ENCODE measurements at places on chromosomes 7 and 10.
A peak's percentile ranks its signal among the peaks of the same experiment; 100 is the strongest.

GRCh38 chr10:129411772-129412171 lies 55.3 kb upstream of the MGMT start:
- no peak for DNase-seq

- no peak for DNase-seq
Measured at GRCh38 chr10:45379891-45380540, 6.0 kb downstream of the ALOX5 start.

DNA sequence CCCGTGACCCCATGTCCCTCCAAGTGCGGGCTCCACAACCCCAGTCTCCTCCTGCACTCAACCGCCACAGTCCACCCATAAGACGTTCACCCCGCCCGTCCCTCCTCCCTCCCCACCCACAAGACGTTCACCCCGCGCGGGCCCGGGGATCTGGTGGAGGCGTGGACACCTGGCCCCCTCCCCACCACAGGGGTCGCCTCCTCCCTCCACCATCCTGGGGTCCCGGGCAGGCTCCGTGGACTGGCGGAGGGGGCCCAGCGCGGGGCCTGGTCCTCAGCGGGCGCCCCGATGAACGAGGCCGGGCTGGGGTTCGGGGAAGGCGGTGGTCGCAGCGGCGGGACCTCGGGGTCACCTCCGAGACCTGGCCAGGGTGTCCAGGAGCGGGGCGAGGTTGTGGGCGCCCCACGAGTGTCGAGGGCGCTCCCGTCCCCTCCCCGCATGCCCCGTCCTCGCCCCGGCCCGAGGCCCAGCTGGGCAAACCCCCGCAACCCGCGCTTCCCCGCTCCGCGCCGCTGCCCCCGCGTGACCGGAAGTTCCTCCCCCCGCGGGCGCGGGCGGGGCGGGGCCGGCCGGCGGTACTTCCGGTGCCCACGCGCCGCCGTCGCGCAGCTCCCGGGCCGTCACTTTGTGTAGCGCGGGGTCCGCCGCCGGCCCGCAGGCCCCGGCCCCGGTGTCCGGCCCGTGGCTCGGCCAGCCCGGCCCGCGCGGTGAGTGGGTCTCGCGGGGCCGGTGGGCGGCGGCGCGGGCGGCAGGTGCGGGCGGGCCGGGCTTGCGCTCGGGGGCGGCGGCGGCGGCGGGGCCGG lies at the start of gene ZNF316:
TSS of gene ZNF316 (plus strand) at position 578 of the 803 bp plus-strand sequence. CDS start 5,092 bp downstream, outside the sequence.
- peak; percentile 27 for DNase-seq

- DNase-seq, result no peak
Measured at GRCh38 chr7:684416-684815, 42.1 kb upstream of the DNAAF5 start.

GRCh38 chr10:66187053-66187733 lies 738.6 kb upstream of the LRRTM3 start:
- DNase-seq, result no peak

GRCh38 chr10:114379631-114380041 lies 24.7 kb downstream of the AFAP1L2 start:
- DNase-seq, result no peak

DNA sequence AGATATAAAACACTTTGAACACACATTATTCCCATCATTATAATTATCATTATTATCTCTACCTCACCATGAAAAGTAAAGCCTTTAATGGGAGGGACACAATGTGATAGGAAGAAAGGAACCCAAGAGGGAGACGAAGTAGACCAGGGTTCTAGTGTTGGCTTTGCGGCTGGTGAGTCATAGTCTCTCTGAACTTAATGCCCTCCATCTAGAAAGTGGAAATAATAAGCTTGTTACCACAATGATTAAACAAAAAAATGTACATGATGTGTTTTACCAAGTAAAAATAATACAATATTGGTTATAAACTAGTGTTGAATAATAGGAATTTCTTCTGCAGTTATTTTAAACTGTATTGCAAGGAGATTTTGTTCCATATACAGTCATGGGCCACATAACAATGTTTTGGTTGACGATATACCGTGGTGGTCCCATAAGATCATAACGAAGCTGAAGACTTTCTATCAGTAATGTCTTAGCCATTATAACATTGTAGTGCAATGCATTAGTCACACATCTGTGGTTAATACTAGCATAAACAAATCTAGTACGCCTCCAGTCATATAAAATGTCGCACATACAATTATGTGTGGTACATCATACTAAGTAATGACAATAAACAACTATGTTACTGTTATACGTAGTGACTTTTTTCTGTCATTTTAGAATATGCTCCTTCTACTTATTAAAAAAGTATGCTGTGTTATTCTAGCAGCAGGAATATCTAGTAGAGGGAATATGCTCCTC lies 450.6 kb upstream of the SORCS1 start:
- no peak for DNase-seq

DNA sequence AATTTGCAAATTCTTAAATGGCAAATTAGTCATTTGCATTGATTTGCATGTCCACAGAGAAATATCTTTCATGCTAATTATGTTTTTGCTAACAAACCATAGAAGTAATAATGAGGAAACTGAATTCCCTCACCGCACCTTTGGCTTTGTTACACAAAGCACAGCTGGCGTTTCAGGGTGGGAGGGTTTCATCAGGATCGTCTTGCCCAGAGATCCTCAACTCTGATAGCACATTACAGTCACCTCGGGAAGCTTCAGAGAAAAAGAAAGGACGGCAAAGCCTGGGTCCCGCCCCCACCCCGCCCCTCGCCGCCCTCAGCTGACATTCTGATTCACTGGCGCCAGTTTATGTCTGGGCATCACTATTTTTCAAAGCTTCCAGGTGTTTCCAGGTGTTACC lies 119.4 kb downstream of the PTPRN2 start:
- no peak for DNase-seq

Data from NCI-H774 (cell line).